ENCODE measurements at places on chromosomes 7 and 10.

DNA sequence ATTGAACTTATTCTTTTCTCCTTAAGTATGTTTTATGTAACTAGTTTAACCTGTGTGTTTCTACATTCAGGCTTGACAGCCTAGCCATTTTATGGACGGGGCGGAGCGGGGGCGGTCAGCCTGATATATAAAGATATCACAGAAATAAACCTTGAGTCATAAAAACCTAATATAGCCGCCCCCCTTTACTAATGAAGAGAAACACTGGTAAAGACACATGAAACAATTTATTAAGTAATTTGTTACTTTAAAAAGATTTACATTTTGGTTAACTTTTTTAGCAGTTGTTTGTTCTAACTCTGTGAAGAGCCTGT is 84.0 kb downstream of the MAPK8 start:
- DNase-seq = no peak

DNA sequence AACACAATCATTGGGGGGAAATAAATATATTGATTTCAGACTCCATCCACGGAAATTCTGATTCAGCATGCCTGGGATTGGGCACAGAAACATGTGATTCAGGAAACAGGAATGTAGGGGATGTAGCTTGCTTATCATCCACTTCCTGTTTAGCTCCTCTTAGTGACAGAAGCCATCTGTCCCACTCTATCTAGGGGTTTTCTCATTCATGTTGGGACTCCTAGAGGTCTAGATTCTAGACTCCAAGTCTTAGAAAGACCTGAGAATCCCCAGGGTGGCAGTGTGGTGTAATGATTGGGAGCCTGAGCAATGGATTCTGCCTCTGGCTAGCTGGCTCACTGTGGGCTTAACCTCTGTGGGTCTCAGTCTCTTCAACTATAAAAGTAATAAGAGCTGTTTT is 67.9 kb downstream of the CDK1 start:
- peak; percentile 41 for DNase-seq

GRCh38 chr10:74977913-74978847 is 133.3 kb upstream of the SAMD8 start:
- DNase-seq = no peak

GRCh38 chr7:130879191-130879590 is 145.2 kb upstream of the KLF14 start:
- DNase-seq = no peak

- DNase-seq = peak; percentile 82
These were observed 62.4 kb upstream of the MKRN1 start for GRCh38 chr7:140541513-140542227.

DNA sequence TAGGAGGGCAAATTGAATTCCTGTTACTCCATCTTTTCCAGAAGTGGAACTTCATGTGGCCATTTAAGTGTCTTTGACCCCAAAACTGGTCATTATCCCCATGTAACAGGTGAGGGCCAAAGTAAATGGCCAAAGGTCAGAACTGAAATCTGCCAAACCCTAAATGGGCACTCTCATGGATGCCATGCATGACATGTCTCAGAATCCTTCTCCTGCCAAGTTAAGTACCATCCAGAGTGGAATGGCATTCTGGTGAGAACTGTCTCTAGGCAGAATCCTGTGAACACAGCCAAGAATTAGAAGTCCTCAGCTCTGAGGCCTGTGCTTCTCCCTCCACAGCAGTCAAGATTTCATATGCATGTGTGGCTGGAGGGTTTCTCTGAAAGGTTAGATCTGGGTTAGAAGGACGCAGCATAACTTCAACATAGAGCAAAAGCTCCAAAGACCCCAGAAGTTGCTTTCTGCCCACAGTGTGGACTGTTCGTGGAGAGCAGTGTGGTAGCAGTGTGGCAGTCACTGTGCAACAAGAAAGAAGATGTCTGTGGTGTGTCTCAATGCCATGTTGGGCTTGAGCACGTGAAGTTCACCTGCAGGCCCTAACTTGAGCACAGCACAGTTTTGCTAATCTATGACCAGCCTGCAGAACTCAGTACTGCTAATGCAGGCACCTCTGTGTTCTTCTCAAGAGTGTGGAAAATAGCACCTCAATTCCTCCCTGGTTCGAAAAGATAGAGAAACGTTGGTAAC is 121.3 kb downstream of the ADCY1 start:
- no peak for DNase-seq

DNA sequence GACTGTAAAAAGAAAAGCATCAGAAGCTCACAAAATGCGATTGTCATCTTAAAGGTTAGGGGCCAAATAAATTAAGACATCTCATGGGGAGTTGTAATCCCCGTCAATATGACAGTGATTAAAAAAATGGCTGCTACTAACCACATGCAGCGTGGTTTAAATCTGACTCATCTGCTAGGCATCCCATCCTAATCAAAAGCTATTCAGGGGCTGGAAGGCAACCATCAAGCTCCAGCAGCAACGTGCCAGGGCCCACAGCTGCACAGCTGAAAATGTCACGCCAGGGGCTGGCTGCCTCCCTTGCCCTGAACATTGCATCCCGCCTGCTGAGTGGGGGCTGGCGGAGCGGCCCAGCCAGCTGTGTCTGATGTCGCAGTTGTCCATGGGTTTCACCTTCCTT is 66.3 kb upstream of the FRMD4A start:
- DNase-seq = peak; percentile 96
